Activated B cell treated with CpG ODN at 0.5 μM for 24 hours (primary cell): ENCODE measurements at places on chromosomes 6 and 20. TPM values are rescaled to one million over a fixed set of nuclear protein-coding genes. Genes with fewer than 3 reads are reported as not detected.

- DNase-seq, result no peak
Measured at GRCh38 chr20:44309763-44310663, 989 bp downstream of the FITM2 start.

LPIN3 gene
- total RNA-seq, result 0.60 and 0.66 TPM in 2 replicates

RPS10 gene
- 2,903 and 3,402 TPM in 2 replicates for total RNA-seq

HUS1B gene
- total RNA-seq, result 1.3 and 2.7 TPM in 2 replicates

DNA sequence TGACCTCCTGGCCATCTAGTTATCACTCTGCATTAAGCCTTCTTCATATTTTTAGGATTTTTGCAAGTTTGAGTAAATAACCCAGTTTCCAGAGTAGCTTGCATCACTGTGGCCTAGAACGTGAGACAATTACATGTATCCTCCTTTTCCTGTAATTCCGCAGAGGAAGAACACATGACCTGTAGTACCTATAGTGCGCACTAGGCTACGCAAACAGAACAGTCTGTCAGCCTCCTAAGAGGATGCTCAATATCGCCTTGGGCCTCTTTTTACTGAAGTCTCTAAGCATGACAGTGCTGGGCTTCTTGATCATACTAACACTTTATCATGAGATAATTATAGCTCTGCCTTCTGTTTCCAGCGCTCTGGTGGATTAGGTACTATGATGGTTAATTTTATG is 20.2 kb upstream of the NR2E1 start:
- DNase-seq, result no peak

DNA sequence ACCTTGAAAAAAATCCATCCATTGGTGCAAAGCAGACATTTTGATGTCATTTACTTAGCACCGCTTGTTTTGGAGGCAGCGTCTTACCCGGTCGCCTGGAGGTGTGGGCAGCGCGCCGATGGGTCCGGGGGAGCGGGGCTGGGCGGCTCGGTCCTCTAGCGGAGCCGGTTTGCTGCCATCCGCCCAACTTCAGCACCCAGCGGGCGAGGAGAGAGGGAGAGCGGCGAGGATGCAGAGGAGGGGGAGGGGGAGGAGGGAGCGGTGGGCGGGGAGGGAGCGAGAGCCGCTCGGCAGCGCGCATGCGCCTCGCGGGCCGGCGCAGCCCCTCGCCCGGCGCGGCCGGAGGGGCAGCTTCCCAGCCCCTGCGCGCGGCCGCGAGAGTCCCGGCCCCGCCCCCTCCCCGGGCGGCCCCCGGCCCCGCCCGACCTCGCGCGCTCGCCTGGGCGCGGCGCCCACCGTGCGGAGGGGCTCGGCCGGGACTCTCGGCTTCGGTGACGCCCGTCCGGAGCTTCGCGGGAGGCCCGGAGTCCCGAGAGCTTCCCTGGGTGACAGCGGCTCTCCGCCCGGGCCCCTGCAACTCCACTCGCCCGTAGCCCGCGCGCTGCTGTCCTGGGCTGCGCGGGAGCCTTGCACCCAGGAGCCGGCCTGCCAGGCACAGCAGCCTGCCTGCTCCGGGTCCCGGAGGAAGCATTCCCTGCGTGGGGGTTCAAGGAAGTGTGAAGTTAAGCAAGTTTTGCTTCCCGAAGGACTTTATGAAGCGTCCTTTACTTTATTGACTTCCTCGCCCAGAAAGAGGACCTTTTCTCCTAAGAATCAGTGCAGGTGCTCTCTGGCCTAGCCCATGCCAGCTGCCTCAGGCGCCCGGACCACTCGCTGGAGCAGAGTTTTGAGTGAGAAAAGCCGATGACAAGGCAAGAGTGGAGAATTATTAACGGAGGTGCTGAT is at the start of gene RGS17:
Gene RGS17, minus strand, starts transcription at position 246 of the 945 bp plus-strand sequence. CDS start 87,264 bp downstream, outside the sequence.
- DNase-seq, result no peak

DNA sequence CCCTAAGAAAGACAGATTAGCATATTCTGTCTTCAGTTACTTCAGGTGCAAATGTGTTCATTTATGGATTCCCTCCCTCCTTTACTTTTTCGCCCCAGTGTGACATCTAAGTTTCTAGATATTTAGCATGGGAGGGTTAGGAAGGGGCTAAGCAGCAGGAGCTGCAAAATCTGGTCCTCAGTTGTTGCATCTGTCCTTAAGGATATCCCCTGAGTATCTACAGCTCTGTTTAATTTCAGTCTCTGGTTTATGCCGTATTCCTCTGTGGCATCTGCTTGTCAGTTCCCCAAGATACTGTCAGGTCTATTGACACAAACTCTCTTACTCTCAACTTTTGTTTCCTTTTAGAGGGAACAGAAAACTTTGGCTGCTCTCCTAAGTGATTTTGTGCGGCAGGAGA is 754.6 kb upstream of the MAP3K7 start:
- no peak for DNase-seq

THBD gene
- total RNA-seq, result not detected in 2 replicates

- no peak for DNase-seq
Measured at GRCh38 chr6:43978473-43979346, 148.5 kb downstream of the MRPL14 start.

RNF217 gene
- not detected in 2 replicates for total RNA-seq

DNA sequence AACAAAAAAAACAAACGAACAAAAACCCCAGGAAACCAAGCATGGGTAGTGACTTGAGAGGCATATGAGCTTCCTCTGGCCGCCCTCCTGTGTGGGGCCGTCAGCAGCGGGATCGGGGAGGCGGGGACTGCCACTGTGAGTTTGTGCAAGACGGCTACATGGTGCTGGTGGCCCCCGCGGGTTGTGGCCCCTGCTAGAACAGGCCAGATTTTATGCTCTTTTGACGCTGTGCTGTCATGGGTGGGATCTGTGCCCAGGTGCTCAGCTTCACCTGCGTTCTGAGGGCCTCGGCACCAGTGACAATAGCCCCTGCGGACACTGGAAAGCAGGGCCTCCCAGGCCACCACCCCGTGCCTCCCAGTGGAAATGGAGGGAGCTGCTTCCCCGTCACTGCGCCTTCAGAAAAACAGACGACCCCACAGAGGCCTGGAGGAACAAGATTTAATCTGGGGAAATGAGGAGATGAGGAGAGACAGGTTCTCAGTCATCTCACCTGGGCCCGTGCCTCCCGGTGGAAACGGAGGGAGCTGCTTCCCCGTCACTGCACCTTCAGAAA is 4.7 kb upstream of the KCNQ2 start:
- no peak for DNase-seq

DNA sequence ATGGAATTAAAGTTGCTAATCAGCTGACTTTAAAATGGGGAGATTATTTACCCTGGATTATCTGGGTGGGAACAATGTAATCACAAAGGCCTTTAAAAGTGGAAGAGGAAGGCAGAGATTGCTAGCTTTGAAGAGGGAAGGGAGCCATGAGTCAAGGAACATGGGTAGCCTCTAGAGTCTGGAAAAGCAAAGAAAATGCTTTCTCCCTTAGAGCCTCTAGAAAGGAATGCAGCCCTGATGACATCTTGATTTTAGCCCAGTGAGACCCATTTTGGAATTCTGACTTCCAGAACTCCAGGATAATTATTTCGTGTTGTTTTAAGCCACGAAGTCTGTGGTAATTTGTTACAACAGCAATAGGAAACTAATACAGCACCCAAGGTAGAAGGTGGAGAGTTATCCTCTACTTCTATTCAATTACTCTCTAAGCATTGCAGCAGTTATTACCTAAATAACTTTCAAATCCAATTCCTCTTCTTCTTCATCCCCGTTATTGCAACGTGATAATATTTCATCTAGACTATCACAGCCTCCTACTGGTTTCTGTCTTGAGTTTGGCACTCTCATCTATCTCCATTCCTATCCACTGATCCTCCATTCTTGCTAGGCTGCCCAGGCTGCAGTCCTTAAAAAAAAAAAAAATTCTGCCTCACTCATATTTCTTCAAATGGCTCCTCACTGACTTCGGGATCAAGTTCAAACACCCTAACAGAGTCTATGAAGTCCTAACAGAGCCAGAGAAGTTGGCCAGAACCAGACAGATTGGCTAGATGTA is 224.3 kb downstream of the BTBD9 start:
- DNase-seq, result no peak

TSBP1 gene
- total RNA-seq, result not detected in 2 replicates
